ENCODE measurements at places on chromosomes 5 and 9.

DNA sequence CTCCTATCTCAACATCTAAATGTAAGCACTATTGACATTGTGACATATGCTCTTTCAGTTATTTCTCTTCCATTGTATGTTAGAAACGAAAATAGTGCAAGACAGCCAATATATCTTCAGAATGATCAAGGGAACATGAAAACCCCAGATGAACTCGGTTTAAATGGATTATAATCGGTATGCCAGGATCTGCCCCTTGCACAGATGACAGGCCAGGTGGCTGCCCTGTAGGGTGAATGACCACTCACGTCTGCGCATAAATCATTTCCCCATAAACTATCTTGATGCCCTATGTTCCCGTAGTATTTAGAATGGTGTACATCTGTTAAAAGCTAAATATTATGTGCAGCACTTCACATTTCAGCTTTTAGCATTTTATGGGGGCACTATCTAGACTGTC, 69.7 kb upstream of the RANBP3L start:
- no peak for DNase-seq

DNA sequence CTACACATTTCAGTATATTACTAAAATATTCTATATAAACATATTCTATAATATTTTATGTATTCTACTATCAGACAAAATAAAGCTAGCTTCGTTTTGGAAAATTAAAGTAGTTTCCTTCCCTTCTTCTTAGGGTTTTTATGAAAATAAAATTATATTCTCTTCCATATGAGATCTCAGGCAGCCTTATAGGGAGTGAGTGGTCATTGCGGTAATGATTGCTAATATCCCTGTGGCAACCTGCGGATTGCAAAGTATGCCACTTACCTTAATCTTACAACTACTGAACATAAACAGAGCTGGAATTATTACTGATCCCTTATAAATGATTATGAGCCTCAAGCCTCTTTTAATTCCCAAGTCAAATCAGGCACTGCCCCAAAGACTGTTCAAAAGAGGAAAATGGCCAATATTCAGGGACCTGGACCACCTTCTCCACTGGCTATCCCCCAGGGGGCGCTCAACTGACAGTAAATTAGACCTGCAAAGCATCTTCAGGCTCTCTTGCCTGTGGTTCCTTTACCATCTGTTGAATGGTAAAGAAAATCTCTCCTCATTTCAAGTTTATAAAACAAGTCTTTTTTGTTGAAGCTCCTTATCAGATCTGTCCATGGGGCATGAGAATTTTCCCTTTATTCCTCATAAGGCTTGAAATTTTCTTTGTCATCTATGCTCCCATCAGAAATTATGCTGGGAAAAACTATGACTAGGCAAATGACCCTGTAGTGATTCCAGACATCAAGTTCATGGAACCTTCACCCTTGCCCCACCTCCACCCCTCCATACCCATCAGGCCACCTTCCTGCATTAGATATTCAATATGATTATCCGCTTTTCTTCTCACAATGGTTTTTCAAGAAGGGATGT, 163.9 kb downstream of the CEMIP2 start:
- peak; percentile 75 for DNase-seq

DNA sequence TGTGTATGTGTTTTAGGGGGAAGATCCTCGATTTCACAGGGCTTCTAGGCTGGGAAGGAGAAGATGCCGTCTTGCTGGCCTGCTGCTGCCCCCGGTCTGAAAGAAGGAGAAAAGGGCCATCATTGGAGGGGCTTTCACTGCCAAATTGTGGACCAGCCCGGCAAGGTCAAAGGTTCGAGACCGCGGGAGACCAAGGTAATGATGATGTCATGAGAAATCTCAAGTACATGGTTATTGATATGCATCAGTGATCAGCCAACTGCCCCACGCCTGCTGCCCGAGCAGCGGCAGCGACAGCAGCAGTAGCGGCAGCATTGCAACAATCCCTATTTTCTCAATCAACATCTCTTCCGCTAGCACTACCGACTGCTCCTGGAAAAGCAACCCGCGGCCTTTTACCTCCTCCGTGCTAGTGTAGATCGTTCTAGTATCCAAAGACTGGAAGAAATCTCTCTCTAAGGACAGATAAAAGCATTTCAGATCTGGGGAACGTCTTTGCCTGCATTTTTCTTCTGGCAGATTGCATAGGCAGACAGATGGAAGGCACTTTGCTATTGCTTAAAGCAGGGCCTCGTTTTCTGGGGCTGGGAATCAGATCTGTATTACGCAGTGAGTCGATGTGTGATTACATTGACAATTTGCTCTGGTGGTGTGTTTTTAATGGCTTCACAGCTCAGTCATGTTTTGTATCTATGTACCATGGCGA, 215.3 kb downstream of the MEF2C start:
- peak; percentile 92 for DNase-seq

DNA sequence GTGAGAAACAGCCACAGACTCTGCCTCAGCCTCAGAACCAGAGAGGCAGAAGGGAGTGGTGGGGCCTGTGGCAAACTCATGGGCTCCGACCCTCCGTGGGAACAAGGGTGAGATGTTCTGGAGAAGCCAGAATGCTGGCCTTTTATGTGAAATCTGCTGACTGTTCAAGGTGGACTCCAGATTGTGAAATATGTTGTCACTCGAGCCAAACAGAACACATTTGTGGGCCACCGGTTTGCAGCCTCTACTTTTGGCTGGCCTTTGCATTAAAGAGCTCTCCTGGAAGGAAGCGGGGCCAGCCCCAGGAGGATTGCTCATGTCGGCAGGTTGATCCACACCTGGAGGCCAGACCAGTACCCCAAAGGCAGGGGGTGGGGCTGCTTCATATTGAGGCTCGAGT, 62.4 kb downstream of the ERGIC1 start:
- DNase-seq = no peak

- DNase-seq = no peak
Observed at GRCh38 chr5:86951761-86952160, 315.9 kb upstream of the RASA1 start.

DNA sequence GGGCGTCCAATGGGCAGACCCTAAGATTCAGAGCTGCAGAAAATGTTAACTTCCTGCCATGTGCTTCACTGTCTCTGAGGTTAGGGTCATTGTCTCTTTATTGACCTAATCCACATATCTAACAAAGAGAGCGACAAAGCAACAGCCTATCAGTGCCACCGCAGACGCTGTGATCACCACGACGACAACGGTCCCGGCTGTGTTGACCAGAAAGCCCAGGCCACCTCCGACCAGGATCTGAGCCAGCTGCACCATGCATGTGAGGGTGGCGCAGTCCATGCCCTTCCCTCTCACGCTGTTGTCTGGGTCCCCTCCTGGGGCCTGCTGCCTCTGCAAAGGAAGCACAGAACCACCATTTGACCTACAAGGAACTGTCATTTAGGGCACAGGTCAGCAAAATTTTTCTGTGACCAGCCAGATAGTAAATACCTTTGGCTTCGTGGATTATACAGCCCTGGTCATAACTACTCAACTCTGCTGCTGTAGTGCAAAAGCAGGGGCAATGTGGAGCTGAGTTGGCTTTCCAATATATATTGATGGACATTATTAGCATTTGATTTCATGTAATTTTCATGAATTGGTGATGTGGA, 8.5 kb downstream of the RXFP3 start:
- DNase-seq = peak; percentile 14

GRCh38 chr9:91255327-91255726, 106.4 kb downstream of the AUH start:
- no peak for DNase-seq

DNA sequence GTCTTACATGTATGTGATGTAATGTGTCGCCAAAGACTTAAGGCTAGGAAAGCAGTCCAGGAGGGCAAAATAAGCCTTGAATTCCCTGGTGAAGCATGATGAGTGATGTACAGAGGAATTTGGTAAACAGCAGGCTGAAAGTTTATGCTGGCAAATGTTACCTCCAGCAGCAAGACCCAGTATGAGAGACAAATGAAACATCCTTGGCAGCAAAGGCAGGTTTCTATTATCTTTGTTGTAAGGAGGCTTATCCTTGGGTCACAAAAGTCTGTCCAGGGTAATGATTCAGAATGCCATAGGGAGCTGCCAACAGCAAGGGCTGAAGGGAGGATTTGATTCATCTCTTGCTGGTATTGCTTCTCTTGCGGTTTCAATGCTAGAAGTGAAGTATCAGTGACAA, 75.9 kb upstream of the HTR4 start:
- DNase-seq = no peak

DNA sequence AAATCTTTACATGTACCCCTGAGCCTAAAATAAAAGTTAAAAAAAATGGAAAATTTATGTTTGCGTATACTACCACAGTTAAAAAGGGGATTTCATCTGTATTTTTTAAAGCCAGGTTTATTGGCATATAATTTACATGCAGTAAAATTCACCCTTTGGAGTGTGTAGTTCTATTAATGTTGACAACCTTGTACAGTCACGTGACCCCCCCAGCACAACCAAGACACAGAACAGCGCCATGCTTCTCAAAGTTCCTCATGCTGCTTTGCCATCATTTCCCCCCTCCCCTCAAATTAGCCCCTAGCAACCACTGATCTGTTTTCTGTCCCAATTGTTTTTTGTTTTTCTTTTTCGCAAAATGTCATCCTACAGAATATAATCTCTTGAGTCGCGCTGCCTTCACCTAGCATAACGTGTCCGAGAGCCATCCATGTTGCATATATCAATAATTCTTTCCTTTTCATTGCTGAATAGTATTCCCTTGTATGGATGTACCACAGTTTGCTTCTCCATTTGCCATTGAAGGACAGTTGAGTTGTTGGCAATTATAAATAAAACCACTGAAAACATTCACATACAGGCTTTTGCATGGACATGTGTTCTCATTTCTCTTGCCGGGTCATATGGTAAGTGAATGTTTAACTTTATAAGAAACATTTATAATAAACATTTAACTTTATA, 105.3 kb downstream of the LHX2 start:
- no peak for DNase-seq

DNA sequence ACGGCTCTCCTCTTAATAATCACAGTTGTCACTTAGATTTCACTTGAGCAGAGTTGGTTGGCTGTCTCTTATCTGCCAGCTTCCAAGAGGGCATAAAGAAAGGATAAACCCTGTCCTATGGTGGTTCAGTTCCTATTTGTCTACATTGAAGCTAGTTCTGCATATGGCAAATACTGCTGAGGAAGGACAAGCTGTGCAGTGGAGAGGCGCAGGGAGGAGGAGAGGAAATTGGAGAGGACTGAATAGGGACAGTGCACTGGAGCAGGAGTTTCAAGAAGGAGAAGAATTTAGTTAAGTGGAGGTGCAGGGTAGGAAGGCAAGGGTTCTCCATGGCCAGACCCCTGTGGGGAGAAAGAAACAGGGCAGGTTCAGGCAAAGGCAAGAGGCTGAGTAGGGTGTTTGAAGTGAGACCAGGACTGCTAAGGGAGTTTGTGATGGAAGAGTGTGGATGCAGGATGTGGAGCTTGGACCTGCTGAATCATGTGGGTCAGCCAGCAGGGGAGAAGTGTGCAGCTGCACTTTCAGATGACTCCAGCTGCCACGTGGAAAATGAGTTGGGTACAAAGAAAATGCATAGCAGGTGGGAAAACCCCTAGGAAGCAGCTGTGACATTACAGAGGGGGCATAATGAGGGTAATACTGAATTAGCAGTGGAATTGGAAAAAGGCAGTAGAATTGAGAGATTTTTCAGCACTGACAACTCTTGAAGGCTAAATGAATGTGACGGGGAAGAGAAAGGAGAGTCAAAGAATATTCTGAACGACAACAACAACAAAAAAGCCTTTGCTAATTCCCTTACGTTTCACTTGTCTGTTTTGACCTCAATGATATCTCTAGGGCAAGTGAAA, 66.8 kb downstream of the MAMDC2 start:
- peak; percentile 93 for DNase-seq

- no peak for DNase-seq
Observed at GRCh38 chr9:131011274-131012022, 2.5 kb downstream of the LAMC3 start.

- DNase-seq = peak; percentile 51
Observed at GRCh38 chr5:176743868-176744583, 66.3 kb upstream of the UNC5A start.

DNA sequence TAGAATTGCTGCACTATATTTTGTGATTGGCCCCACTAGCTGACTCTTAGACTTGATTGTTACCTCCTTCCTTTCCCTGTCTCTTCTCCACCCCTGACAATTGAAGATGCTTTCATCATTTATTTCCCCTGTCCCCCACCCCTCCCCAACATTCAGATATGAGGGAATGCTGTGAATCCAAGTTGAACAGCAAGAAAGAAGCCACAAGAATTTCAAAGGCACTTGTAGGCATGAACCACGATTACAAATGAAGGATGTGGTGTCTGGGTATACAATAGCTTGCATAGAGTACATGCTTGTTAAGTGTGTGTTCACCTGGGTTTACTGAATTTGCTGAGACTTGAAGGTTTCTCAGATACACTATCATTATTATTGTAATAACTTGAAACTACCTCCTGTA, 78.3 kb upstream of the TRIO start:
- no peak for DNase-seq

GRCh38 chr5:69312459-69313160, 20.0 kb downstream of the CCDC125 start:
- no peak for DNase-seq

DNA sequence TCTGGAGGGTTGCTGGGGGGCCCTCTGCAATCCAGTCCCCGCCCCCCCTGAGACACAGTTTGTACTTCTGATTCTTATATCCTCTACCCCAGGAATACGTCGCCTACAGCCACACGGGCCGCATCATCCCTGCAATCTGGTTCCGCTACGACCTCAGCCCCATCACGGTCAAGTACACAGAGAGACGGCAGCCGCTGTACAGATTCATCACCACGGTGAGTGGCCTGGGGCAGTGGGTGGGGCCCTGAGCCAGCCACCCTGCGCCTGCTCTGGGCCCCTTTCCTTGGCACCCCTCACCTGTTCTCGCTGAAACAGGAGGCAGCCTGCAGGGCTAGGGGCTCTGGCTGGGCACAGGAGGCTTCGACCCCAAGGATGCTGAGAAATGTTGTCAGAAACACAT, 24.1 kb upstream of the RPL26L1 start:
- peak; percentile 51 for DNase-seq

GRCh38 chr5:137412136-137412535, 87.0 kb downstream of the SPOCK1 start:
- DNase-seq = peak; percentile 41

GRCh38 chr9:120616966-120617935, 37.3 kb upstream of the CDK5RAP2 start:
- no peak for DNase-seq

- no peak for DNase-seq
Observed at GRCh38 chr5:86337667-86338460, 279.9 kb upstream of the COX7C start.

DNA sequence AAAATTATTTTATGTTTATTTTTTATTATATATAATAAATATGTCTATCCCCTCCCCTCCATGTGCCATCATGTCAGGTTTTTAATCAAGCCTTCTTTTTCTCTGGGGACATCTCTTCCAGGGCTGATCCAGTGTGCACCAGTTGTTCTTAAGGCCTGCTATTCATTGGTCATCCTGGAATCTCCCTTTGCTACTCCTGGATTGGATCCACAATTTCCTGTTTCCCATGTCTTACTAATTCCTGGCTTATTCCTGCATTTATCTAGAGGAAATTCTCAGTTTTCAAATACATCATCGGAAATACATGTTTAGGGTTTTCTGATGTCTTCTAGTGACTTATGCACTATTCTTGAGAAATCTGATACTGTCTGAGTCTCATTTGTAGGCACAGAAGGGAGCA, 56.8 kb downstream of the ANGPTL2 start:
- no peak for DNase-seq
